Osteocyte (in vitro differentiated cells): ENCODE measurements at places on chromosomes 16 and 17. TPM values are rescaled to one million over a fixed set of nuclear protein-coding genes. Genes with fewer than 3 reads are reported as not detected.

The PIMREG gene
- total RNA-seq = 8.0 and 8.9 TPM in 2 replicates

The CDK3 gene
- total RNA-seq = 8.3 and 9.6 TPM in 2 replicates

The NOTUM gene
- 0.30 TPM in 1 of 2 replicates, not detected in the other for total RNA-seq

The OR1E2 gene
- not detected in 2 replicates for total RNA-seq

The CHST5 gene
- total RNA-seq = 0.27 TPM in 1 of 2 replicates, not detected in the other

The ARMC5 gene
- total RNA-seq = 12.3 and 12.8 TPM in 2 replicates

The FAM171A2 gene
- 26.1 and 26.9 TPM in 2 replicates for total RNA-seq

The RPH3AL gene
- total RNA-seq = 0.78 and 1.2 TPM in 2 replicates

The VASN gene
- total RNA-seq = 62.7 and 63.1 TPM in 2 replicates

The MT1G gene
- not detected in 2 replicates for total RNA-seq

The PMP22 gene
- total RNA-seq = 188 and 204 TPM in 2 replicates

The MYO15A gene
- 0.21 and 0.37 TPM in 2 replicates for total RNA-seq

The PRR29 gene
- total RNA-seq = not detected in 2 replicates

The ACE gene
- 0.91 and 1.1 TPM in 2 replicates for total RNA-seq

The RPL38 gene
- total RNA-seq = 755 and 762 TPM in 2 replicates

The CHP2 gene
- not detected in 2 replicates for total RNA-seq

The RPL23 gene
- 1,245 and 1,310 TPM in 2 replicates for total RNA-seq

The CES4A gene
- total RNA-seq = 3.3 and 3.8 TPM in 2 replicates

The ABCC12 gene
- total RNA-seq = not detected in 2 replicates

The GNG13 gene
- total RNA-seq = not detected in 2 replicates

The RGS9 gene
- 4.0 and 6.5 TPM in 2 replicates for total RNA-seq

The SLC5A2 gene
- not detected in 2 replicates for total RNA-seq

The DUXB gene
- total RNA-seq = not detected in 2 replicates

The CD300LF gene
- not detected in 2 replicates for total RNA-seq

The TLCD2 gene
- total RNA-seq = 4.2 and 4.7 TPM in 2 replicates

The TERB1 gene
- 0.18 and 0.43 TPM in 2 replicates for total RNA-seq

The CHTF18 gene
- 19.3 and 25.4 TPM in 2 replicates for total RNA-seq

The BCAR1 gene
- total RNA-seq = 126 and 138 TPM in 2 replicates

The PRSS53 gene
- total RNA-seq = 2.8 and 3.2 TPM in 2 replicates

The FZD2 gene
- total RNA-seq = 203 and 207 TPM in 2 replicates

The ZNF469 gene
- 4.1 and 4.6 TPM in 2 replicates for total RNA-seq

The HOXB7 gene
- not detected in 2 replicates for total RNA-seq

The TMC7 gene
- 1.2 and 2.0 TPM in 2 replicates for total RNA-seq
